ENCODE measurements at places on chromosomes 3 and 15.

GRCh38 chr15:89406218-89406939 is 71.8 kb upstream of the POLG start:
- peak; percentile 14 for DNase-seq

GRCh38 chr15:42032376-42033213 is 11.8 kb upstream of the PLA2G4E start:
- no peak for DNase-seq

DNA sequence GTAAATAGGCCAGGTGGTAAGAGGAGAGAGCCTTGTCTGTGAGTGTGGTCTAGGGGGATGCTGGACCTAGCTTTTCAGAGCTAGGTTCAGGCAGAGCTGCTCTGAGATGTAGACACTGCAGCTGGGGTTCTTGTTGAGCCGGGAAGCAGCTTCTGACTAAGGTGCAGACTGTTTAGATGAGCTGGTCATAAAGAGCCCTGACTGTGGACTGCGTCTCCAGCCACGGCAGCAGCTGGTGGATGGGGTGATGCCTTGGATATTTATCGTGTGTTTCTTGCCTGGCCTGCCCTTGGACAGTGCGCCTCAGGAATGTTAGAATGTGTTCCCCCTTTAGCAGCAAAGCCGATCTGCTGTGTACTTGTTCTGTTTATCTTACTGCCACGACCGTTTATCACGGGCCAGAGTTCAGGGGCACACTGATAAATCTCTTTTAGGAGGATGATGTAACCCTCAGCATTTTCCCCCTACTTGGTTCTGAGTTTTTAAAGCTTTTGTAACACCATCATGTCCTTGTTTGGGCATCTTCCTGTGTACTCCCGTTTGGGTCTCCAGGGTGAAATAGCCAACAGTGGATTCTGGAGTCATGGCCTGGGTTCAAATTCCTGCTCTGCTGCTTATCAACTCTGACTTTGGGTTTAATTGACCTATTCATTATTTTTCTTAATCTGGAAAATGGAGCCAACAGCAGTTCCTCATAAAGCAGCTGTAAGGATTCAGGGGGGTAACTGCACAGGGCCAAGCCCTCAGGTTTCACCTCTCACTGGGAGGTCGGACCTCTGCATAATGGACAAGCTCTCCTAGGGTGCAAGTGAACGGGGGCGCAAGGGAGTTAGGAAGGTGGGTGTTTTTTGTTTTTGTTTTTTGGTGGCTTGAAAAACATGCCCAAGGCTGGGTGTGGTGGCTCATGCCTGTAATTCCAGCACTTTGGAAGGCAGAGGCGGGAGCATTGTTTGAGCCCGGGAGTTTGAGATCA is 51.4 kb downstream of the FLNB start:
- DNase-seq: peak; percentile 86

DNA sequence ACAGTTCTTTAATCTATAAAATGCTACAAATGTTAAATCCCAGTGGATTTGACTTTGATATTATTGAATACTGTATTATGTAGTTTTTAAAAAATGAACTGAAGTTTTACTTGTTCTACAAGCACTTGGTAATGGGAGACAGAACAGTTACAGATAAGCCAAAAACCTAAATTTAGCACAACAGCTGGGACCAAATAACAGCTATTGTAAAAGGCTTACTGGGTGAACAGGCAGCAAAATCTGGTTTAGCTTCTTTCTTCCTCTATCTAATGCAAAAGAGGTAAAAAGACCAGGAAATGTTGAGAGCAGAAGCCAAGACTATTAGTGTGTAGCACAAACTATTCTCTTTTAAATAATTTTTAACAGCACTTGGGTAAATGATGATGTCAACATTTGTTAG is 1.6 kb upstream of the ATOSA start:
- DNase-seq: no peak

DNA sequence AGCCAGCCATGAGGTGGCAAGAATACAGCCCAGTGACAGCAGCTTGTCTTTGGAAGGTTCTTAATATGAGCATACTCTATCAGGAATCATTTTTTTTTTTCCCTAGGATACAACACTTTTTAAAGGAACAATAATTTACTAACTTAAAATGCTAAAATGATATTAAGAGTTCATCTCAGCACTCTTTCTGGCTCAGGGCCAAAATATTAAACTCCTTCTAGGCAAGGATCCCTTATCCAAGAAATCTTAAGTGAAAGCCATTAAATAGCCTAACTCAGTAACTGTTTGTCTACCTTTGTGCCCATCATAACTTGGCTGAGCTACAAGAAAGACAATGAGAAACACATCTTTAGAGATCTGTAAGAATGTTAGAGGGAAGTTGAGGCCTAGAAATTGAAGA is 529.5 kb upstream of the TGFBR2 start:
- DNase-seq: no peak

DNA sequence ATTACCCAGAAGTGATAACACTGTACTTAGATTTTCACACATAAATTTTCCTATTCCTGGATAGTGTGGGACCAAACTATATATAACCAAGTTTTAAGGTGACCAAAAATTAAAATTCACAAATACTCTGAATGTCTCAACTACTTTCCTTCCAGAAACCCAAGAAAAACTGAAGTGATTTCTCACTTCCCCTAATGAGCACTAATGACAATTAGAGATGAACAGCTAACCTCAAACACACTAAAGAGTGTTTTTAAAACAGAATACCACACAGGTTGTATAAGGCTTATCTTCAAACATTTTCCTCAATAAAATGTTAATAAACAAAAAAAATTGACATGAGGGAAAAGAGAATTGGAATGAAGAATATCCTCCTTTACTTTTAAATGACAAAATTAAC is 188.2 kb downstream of the ZBTB20 start:
- DNase-seq: no peak

DNA sequence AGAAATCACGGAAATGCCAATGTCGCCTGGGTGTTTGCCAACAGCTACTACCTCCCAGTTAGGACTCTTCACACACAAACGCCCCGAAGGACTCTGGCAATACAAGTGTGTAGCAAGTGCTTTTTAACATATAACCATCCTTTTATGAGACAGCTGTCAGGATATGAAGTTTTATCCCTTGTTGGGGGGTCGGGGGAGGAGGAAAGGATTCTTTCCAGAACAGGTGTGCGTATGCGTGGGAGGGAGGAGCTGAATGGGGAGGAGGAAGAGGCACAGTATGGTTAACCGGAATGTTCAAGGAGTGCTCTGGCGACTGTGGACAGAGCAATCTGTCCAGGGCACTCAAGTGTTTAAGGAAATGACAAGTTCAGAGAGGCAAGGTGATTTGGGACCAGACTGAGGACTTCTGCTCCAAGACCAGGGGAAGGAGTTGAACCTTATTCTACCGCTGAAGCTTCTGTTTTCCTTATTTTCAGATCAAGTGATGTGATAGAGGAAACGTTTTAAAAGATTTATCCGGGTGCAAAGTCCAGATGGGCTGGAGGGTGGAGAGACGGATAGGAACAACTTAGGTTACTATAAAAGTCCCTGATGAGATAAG is 1.3 kb downstream of the TSPAN3 start:
- DNase-seq: peak; percentile 96

DNA sequence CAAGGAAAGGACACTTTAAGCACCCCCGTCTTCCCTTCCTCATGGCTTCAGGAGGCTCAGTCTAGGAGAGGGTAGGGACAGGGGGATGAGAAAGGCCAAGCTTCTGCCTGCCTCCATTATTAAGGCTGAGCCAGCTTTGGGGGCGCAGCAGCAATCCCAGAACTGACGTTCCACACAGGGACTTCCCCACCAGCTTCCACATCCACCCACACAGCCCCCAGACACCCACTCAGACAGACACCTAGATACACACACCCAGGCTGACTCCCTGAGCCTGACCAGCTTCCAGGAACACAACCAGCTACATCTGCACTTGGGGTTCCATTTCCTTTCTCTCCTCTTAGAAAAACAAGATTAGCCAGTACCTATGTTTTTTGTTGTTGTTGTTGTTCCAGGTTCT is 4.7 kb downstream of the HCN4 start:
- no peak for DNase-seq

GRCh38 chr3:36488077-36488789 is 107.9 kb downstream of the STAC start:
- no peak for DNase-seq
